GM12878 (cell line): ENCODE measurements at places on chromosomes 3 and 15. TPM values are rescaled to one million over a fixed set of nuclear protein-coding genes. Genes with fewer than 3 reads are reported as not detected.

- H3K27me3 ChIP-seq: no peaks in the 10 kb centered on the region
- no peak for DNase-seq
- H3K36me3 ChIP-seq: no peaks in the 10 kb centered on the region
- H3K27ac ChIP-seq: no peak overlapping the region
- peaks cover 25% of the 10 kb centered on the region for H3K4me1 ChIP-seq
These were observed 58.0 kb upstream of the ZNF148 start for GRCh38 chr3:125433091-125433534.

DNA sequence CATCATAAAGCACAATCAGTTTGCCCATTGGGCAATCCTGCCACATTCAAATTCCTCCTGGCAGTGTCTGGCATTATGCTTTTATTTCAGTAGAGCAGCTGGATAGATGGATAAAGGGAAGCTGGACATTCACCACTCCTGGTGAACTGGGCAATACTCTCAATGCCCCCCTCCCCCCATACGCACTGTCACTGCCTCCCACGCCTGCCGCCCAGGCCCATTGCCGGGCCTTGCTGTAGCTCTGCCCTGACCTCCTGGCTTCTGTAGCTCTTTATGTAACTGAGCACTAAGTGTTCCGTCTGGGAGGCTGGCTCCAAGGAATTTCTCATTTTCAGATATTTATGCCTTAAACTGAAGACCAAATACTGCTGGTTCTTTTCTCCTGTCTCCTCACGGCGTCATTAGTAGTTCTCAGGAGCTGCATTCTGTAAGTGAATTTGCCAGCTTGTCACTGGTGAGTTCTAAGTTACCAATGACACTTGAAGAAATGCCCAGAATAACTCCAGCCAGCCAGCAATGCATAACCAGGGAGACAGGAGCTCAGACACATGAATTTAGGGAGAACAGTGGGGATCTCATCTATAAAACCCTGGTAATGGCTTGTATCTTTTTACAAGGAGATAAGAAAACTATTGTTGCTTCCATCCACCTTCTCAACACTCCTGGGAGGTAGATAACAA, 25.5 kb upstream of the RASGRF1 start:
- no peak overlapping the region for H3K4me3 ChIP-seq
- no peaks in the 10 kb centered on the region for H3K4me1 ChIP-seq
- H3K27me3 ChIP-seq: peaks cover 3% of the 10 kb centered on the region; the same call in 1 of the 2 replicates
- H3K36me3 ChIP-seq: no peaks in the 10 kb centered on the region
- DNase-seq: no peak

DNA sequence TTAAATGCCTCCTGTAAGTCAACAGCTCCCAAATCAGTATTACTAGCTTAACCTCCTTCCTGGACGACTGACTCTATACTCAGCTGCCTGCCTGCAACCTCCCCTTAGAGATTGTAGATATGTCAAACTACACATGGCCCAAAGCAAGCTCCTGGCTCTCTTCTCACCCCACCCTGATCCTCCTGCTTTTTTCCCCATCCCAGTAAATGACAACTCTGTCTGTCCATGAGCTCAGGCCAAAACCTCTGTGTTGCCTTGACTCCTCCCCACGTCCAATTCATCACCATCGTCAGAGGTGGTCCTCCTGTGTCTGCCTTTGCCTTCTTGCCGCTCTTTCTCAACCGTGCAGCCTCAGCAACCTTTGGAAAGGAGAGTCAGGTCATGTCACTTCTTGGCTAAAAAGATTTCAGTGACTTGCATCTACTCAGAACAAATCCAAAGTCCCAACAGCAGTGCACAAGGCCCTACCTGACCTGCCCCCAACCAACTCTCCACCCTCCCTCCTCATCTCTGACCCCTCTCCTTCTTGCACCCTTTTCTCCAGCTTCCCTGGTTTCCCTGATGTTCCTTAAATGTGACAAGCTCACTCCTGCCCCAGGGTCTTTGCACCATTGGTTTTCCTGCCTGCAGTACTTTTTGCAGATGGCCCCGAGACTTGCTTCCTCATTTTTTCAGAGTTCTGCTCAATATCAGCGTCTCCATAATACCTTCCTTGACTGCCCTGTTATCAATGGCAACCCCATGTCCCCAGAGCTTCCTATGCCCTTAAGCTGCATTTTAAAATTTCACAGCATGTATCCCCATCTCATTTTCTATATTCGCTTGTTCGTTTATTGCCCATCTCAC, 52.8 kb downstream of the LSM3 start:
- no peak overlapping the region for H3K27ac ChIP-seq
- H3K4me3 ChIP-seq: no peak overlapping the region
- DNase-seq: no peak

DNA sequence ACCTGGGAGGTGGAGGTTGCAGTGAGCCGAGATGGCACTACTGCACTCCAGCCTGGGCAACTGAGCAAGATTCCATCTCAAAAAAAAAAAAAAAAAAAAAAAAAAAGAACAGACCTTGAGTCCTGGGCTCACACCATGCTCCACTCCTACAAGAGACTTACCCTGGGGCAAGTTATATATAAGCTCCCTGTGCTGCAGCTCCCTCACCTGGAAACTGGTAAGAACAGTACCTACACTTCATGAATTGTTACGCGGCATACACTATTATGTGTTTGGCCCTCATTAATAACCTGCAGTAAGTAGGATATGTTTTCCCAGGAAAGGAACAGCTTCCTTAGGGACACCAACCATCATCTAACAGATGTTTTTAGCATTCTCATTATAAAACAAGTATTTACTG, 119.6 kb downstream of the FMN1 start:
- no peak for DNase-seq
- no peak overlapping the region for H3K27ac ChIP-seq
- no peak overlapping the region for H3K4me3 ChIP-seq
- no peaks in the 10 kb centered on the region; the same call in 1 of the 2 replicates for H3K27me3 ChIP-seq

DNA sequence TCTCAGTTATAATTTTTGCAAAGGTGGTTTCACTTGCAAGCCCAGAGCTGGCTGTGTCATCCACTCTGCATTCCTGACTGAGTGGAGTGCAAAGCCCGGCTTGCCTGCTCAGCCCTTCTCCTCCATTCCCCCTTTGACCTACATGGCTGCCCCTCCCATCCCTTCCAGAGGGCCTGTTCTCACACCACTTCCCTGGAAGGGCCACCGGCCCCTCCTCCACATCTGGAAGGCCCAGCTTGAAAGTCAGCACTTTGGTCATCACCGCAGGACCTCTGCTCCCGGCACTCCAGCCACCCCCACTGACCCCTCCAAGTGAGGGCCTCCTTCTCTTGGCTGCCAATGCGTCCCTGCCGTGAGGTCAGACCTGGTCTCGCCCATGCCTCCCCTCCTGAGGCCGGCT, 74.1 kb upstream of the RNF7 start:
- no peaks in the 10 kb centered on the region for H3K4me1 ChIP-seq
- no peak for DNase-seq
- H3K27me3 ChIP-seq: peaks cover 2% of the 10 kb centered on the region
- H3K36me3 ChIP-seq: no peaks in the 10 kb centered on the region
- H3K27ac ChIP-seq: no peak overlapping the region
- H3K4me3 ChIP-seq: no peak overlapping the region

The SLC28A1 gene
- not detected in 2 replicates for polyA plus RNA-seq

The SLC27A2 gene
- 0.98 and 1.7 TPM in 2 replicates for polyA plus RNA-seq

- peaks cover 3% of the 10 kb centered on the region; the same call in 1 of the 2 replicates for H3K4me1 ChIP-seq
- H3K4me3 ChIP-seq: no peak overlapping the region
- DNase-seq: no peak
- no peaks in the 10 kb centered on the region for H3K36me3 ChIP-seq
- no peak overlapping the region for H3K27ac ChIP-seq
These were observed 103.8 kb downstream of the WDR76 start for GRCh38 chr15:43930556-43930955.

The ZMYND10 gene
- 0.66 TPM in 1 of 2 replicates, not detected in the other for polyA plus RNA-seq

- H3K27ac ChIP-seq: no peak overlapping the region
- H3K4me3 ChIP-seq: no peak overlapping the region
- H3K36me3 ChIP-seq: no peaks in the 10 kb centered on the region
- no peaks in the 10 kb centered on the region for H3K4me1 ChIP-seq
- DNase-seq: no peak
- no peaks in the 10 kb centered on the region for H3K27me3 ChIP-seq
These were observed 3.1 kb upstream of the TMCO5A start for GRCh38 chr15:37931321-37931720.

The SPATA12 gene
- 0.17 and 0.32 TPM in 2 replicates for polyA plus RNA-seq
